Left ventricle myocardium inferior (tissue), 1 donor: ENCODE measurements at places on chromosomes 1 and 21. TPM values are rescaled to one million over a fixed set of nuclear protein-coding genes. Genes with fewer than 3 reads are reported as not detected.

- DNase-seq = no peak
These were observed 44.0 kb downstream of the RUNX1 start for GRCh38 chr21:35005077-35005476.

The LEFTY1 gene
- total RNA-seq = 0.55 TPM

- DNase-seq = no peak
These were observed 1421.1 kb downstream of the PLA2G4A start for GRCh38 chr1:188249811-188250210.

DNA sequence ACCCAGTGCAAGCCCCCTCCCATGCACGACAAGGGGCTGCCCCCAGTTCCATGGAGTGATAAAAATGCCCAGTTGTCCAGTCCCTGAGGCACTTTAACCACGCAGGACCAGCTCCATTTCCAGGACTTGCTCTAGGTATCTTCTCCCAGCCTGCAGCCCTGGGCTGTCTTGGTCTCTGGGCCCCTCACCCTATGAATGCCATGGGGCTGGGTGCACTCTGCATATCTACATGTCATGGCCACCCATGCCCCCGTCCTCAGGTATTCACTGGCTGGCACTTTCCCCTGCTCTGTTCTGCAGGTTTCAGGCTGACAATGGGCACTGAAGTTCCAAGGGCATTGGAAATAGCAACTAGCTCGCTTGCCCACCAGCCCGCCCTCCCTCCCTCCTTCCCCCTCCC is 19.6 kb upstream of the C1orf174 start:
- no peak for DNase-seq

- no peak for DNase-seq
These were observed 11.0 kb downstream of the FAM163A start for GRCh38 chr1:179754041-179754624.
